ENCODE measurements at places on chromosomes 13 and 19.
A peak's percentile ranks its signal among the peaks of the same experiment; 100 is the strongest.

GRCh38 chr19:5585461-5586299 lies 17.9 kb upstream of the TINCR start:
- no peak for DNase-seq

GRCh38 chr19:15418579-15419412 lies at the start of gene AKAP8L:
Gene AKAP8L (minus strand): TSS chr19:15418988. CDS start chr19:15418923, 65 bp downstream.
- DNase-seq, result peak; percentile 44

- DNase-seq, result no peak
Observed at GRCh38 chr13:40518481-40518882, 148.0 kb downstream of the FOXO1 start.

DNA sequence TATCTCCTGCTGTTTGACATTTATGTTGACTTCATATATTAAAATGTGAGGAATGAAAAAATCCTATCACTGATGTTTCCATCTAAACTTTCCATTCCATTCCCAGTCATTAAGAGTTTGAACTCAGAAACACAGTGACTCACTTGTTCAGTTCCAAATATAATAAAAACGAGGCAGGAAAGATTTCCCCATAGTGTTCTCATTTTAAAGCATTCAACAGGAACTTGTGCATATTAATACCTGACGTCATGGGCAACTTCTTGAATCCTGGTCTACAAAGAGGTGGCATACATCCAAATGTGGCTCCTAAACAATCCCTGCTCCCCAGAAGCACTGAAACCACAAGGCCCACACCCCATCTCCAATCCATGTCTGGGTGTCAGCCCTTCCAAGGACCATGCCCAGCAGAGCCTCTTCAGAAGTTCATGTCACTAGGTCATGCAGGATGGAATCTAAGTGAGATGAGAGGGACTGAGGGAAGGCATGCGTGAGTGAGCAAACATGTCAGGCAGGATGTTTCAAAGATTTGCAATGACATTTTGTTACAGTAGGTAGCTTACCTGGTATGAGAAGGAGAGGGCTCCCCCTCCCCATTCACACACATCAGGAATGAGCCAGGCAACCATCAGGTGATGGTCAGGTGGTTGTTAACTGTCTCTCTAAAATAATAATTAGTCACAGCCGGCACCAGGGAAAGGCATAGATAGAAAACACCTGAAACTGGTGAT lies 9.4 kb upstream of the ERVV-2 start:
- DNase-seq, result no peak
